Keratinocyte (primary cell): ENCODE measurements at places on chromosomes 4 and X.

DNA sequence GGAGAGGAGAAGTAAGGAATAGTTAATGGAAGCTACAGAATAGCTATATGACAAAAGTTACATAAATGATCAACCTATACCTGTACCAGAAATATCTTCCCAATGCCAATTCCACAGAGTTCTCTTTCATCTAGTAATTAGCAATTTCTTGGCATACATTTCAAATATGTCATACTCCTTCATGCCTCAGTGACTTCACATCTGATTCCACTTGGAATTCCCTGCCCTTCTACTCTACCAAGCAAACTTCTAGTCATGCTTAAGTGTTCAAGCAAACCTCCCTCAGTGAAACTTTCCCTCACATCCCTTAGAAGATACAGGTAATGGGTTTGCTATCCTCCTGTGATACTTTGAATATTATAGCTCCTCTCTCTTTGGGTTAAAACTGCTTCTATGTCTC is 127.1 kb downstream of the KLHL13 start:
- H3K4me1 ChIP-seq: peaks cover 27% of the 10 kb centered on the region
- no peak for DNase-seq
- H3K36me3 ChIP-seq: no peaks in the 10 kb centered on the region
- no peaks in the 10 kb centered on the region for H3K27me3 ChIP-seq
- peak overlapping the region; percentile 34 for H3K27ac ChIP-seq
- no peak overlapping the region for H3K4me3 ChIP-seq

GRCh38 chrX:106378616-106379015 is 210.5 kb downstream of the PWWP3B start:
- DNase-seq: no peak
- no peaks in the 10 kb centered on the region for H3K27me3 ChIP-seq
- H3K27ac ChIP-seq: no peak overlapping the region
- no peaks in the 10 kb centered on the region for H3K4me1 ChIP-seq
- no peak overlapping the region for H3K4me3 ChIP-seq
- no peaks in the 10 kb centered on the region for H3K36me3 ChIP-seq

- peak overlapping the region; percentile 97 for H3K27ac ChIP-seq
- H3K4me3 ChIP-seq: no peak overlapping the region
- peaks cover 41% of the 10 kb centered on the region for H3K4me1 ChIP-seq
- no peak for DNase-seq
Measured at GRCh38 chr4:7845493-7846128, 94.0 kb downstream of the AFAP1 start.

DNA sequence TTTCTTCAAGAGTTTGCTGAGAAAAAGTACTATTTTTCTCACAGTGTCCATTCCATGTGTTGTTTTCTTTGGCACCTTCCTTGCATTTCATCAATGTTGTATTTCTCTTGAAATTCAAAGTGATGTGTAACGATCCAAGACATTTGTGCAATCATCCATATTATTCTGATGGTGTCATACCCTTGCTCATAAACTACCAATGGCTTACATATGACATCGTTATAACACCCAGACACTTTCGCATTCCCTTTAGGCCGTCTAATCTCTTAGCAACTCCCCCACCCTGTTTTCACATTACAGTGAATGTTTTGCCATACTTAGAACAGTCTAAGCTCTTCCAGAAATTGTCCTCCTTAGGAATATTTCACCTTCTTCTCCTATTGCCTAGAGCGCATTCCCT is 1779.0 kb downstream of the PCDH7 start:
- no peak overlapping the region for H3K4me3 ChIP-seq
- no peaks in the 10 kb centered on the region for H3K27me3 ChIP-seq
- no peak for DNase-seq
- no peaks in the 10 kb centered on the region for H3K4me1 ChIP-seq
- H3K27ac ChIP-seq: no peak overlapping the region

DNA sequence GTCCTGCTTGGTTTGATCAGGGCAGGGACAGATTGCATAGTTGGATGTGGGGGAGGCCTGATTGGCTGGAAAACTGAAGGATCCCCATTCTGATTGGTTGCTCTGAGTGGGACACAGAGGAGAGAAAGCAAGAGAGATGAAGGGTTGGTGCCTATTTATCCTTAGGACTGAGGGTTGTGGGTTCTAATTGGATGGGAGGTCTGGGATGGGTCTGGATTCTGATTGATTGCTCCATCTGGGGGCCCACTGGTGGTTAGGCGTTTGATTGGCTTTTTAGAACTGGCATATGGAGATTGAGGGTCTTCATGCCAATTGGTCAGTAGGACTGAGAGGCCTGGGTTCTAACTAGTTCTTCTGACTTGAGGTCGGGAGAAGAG is 644 bp upstream of the EBP start:
- peaks cover 3% of the 10 kb centered on the region for H3K4me1 ChIP-seq
- H3K36me3 ChIP-seq: peaks cover 9% of the 10 kb centered on the region
- DNase-seq: no peak
- H3K27ac ChIP-seq: peak overlapping the region; percentile 41
- no peaks in the 10 kb centered on the region for H3K27me3 ChIP-seq
- peak overlapping the region; percentile 15 for H3K4me3 ChIP-seq

DNA sequence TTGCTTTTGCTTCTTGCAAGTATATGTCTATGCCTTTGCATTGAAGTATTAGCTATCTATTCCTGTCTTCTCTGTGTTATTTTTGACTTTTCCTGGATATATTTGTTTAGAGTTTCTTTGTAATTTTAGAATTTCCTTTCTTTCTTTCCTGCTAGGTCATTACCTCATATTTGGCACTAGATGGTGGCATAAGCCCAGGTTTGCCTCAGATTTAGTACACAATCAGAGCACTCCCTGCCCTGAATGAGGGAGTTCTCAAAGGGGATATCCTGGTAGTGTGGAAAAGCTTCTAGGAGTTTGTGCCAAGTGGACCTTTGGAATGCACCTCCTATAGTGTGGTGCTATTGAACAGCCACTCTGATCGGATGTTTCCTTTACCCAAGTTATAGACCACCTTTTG is 181.6 kb downstream of the UGT8 start:
- no peaks in the 10 kb centered on the region for H3K4me1 ChIP-seq
- H3K27me3 ChIP-seq: no peaks in the 10 kb centered on the region
- no peak overlapping the region for H3K27ac ChIP-seq
- DNase-seq: no peak

GRCh38 chr4:151035328-151035727 is 20.2 kb upstream of the LRBA start:
- no peak overlapping the region for H3K4me3 ChIP-seq
- H3K36me3 ChIP-seq: no peaks in the 10 kb centered on the region
- no peak for DNase-seq
- H3K27ac ChIP-seq: no peak overlapping the region
- H3K27me3 ChIP-seq: no peaks in the 10 kb centered on the region

DNA sequence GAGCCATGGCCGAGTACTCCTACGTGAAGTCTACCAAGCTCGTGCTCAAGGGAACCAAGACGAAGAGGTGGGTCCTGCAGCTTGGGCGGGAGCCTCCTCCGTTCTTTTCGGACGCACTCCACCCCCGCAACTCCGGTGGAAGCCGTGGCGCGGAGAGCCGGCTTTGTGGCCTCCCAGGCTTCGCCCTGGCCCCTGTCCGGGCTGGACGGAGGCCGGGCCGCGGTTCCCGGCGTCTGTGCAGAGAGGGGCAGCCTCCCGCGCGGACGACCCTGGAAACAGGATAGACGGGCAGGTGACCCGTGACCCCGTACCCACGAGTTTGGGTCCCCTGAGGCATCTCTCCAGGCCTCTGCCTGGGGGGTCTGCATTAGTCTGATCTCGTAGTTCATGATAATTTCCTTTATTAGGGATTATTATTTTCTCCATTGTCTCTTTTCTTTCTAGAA is 356 bp downstream of the FRG1 start:
- peak overlapping the region; percentile 83 for H3K4me3 ChIP-seq
- no peaks in the 10 kb centered on the region for H3K36me3 ChIP-seq
- no peak for DNase-seq

DNA sequence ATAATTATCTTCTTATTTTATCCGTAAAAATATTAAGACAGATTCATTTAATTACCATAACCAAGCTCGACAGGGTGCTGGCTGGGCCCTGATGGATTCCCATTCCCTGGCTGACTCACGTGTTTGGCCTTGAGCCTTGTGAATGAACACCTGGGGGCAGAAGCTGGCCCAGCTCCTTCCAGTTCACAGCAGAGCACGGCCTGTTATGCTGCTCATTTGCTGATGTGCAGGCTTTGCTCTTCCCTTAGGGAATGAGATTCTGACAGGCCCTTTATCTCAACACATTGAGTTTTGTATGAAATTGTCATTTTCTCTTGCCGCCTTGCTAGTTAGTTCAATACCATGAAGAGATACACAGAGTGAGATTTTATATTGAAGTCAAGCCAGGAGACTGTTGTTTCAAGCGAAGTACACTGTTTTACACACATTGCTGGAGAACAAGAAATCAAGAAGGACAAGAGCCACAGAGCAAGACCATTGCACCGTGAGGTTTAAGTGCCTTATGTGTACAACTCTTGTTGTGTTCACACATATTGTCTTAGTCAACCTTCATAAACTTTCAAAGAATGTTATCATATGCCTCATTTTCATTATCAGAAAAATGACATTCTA is 1583.3 kb downstream of the STIM2 start:
- no peaks in the 10 kb centered on the region for H3K36me3 ChIP-seq
- H3K27ac ChIP-seq: peak overlapping the region; percentile 10
- H3K4me3 ChIP-seq: no peak overlapping the region
- DNase-seq: peak; percentile 15
- H3K27me3 ChIP-seq: no peaks in the 10 kb centered on the region

DNA sequence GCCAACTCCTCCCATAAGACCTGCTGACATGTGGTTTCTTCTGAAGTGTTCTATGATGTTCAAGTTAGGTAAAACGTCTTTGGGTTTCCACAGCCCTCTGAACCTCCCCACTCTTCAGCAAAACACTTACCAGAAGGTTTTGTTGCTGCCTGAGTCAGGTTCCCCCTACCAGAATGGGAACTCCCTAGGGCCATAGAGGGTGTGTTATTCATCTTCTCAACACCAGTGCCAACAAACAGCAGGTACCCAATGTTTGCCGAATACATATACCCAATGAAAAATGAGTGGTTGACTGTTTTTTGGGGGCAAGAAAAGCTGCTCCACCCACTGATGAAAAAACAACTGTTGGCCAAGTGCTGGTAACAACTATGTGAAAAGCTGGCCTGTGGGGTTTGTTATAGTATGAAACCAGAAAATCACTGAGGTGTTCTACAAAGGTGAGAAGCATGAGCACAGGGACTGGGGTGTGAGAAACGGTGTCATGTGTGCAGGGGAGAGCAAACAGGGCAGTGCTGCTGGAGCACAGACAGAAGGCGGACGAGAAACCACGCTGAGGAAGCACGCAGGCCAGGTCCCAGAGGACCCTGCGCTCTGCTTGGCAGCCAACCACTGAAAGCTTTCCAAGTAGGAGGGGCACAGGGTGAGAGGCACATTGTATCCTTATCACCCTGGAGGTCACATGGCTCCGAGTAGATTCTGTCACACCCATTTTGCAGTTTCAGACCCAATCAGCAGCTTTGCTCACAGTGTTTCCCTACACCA is 28.8 kb downstream of the ATP8A1 start:
- no peak overlapping the region for H3K4me3 ChIP-seq
- H3K27me3 ChIP-seq: no peaks in the 10 kb centered on the region
- no peaks in the 10 kb centered on the region for H3K4me1 ChIP-seq
- no peak for DNase-seq
- no peaks in the 10 kb centered on the region for H3K36me3 ChIP-seq
- H3K27ac ChIP-seq: no peak overlapping the region

- H3K4me1 ChIP-seq: no peaks in the 10 kb centered on the region
- H3K27ac ChIP-seq: no peak overlapping the region
- H3K36me3 ChIP-seq: no peaks in the 10 kb centered on the region
- no peak for DNase-seq
- H3K27me3 ChIP-seq: no peaks in the 10 kb centered on the region
Measured at GRCh38 chr4:52617336-52618020, 41.6 kb downstream of the USP46 start.

DNA sequence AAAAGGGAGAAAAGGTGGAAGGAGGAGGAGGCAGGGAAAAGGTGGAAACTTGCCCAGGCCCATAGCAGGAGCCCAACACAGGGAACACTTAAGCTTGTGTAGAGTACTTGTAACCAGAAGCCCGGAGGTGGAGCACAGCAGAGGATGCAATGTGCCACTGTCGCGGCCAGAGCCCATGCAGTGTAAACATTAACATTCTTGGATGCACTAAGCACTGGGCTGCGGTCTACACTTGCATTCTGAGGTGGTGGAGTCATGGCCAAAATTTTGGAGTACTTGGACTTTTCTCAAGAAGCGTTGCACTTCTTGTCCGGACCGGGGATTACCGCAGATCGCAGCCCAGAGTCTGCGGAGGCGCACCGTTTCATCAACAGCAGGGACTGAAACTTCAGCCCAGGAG is 4.5 kb upstream of the RHOXF1 start:
- H3K4me3 ChIP-seq: no peak overlapping the region
- no peaks in the 10 kb centered on the region for H3K27me3 ChIP-seq
- H3K36me3 ChIP-seq: no peaks in the 10 kb centered on the region

DNA sequence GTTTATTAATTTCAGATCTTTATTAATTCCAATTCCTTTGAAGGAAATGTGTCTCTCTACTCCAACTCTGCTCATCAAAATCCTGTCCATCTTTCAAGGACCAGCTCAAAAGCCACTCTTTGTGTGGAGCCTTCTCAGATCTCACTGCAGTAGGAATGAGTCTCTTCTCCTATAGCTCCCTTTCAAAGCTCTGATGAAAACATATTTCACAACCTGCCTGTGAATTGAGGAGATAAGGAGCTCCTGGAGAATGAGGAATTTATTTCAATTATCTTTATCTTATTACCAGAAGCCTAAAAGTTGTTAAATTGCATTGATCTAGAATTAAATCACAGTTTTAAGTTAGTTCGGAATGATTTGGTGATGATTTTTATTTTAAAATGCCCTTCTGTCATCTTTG is 92.6 kb upstream of the TRPC3 start:
- no peaks in the 10 kb centered on the region for H3K27me3 ChIP-seq
- H3K36me3 ChIP-seq: no peaks in the 10 kb centered on the region
- H3K4me3 ChIP-seq: no peak overlapping the region

DNA sequence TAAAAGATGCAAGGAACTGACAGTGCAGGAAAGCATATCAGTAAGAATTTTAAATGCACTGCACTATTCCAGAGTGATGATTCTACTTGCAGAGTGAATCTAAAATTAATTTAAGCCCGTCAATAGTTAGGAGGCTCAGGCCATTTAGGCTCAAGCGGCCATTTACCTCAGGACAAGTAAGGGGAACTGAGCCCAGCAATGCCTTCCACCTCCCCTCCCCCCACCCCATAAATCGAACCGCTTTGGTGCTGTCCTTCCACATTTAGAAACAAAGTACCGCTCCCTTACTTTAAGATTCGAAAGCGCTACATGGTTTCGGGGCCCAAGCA is 665 bp downstream of the RBM41 start:
- peak overlapping the region; percentile 68 for H3K27ac ChIP-seq
- DNase-seq: no peak
- H3K27me3 ChIP-seq: peaks cover 3% of the 10 kb centered on the region
- peaks cover 5% of the 10 kb centered on the region for H3K4me1 ChIP-seq
- H3K4me3 ChIP-seq: peak overlapping the region; percentile 67
- peaks cover 1% of the 10 kb centered on the region for H3K36me3 ChIP-seq
